Vagina (tissue), 2 donors: ENCODE measurements at places on chromosomes 7 and 10. TPM values are rescaled to one million over a fixed set of nuclear protein-coding genes. Genes with fewer than 3 reads are reported as not detected.

TMEM26 gene
- 0.25 TPM for total RNA-seq

DNA sequence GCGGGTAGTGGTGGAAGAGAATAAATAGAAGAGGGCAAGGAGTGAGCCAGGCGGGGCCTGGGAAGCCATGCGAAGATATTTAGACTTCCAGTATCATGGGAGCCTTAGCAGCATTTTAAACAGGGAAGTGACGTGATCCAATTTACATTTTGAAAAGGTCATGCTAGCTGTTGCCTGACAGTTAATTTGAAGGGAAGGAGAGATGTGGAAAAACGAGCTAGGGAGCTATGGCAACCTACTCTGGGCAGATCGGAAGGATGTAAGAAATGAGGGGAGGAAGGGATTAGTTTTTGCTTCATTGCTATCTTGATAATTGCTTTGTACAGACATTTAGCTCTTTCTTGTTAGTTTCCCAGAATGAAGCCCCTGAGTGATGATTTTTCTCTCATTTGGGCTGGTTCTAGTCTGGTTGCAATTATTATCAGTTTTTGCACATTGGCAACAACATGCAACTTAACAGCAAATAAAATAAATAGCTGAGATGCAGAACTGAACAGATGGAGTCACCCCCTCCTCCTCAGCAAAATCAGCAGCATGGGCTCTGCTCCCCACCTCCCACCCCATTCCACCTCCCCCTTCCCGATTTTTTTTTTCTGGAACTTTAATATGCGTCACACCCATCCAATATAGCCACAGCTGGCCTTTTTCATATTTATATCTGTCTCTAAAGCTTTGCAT is 13.0 kb upstream of the CALU start:
- no peak for DNase-seq
- no peak overlapping the region for H3K27ac ChIP-seq
- H3K4me1 ChIP-seq, result no peaks in the 10 kb centered on the region

DNA sequence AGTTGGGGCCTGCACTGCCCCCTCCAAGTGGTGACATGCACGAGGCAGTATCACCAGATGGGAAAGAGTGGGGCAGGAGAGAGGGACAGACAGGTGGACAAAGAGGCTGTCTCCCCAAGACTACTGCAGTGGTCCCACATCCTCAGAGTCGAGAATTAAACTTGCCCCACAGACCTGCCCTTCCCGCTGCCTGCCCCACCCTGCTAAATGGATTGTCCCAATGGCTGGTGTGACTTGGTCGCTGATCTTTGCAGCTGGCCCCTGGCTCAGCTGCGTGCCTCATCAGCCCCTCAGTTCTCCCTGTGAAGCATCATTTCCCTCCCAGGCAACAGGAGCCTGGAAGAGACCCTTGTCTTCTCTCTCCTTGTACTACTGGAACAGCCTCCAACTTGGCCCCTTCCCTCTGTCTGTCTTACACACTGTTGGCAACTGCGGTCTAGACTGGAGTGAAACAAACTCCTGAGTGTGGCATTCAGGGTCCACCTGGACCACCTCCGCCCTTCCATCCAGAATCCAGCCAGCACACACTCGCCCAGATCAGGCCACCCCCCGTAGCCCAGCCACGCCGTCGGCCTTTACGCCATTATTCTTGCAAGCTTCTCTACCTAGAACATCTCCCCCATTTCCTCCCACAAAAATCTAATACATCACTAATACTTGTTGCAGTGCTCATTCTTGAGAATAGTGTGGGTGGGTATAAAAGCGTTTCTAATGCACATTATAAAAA is 275.1 kb downstream of the CELF2 start:
- no peaks in the 10 kb centered on the region for H3K27me3 ChIP-seq
- H3K4me1 ChIP-seq, result no peaks in the 10 kb centered on the region
- H3K4me3 ChIP-seq, result no peak overlapping the region
- H3K27ac ChIP-seq, result no peak overlapping the region

DNA sequence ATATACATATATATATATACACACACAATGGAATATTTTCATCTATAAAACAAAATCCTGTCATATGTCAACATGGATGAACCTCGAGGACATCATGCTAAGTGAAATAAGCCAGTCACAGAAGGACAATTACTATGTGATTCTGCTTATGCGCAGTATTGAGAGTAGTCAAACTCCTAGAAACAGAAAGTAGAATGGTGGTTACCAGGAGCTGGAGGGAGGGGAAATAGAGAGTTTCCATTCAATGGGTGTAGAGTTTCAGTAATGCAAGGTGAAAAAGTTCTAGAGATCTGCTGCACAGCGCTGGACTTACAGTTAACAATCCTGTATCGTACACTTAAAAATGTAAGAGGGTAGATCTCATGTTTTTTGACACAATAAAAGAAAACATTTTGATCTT is 181.9 kb downstream of the CDCA7L start:
- no peak overlapping the region for H3K4me3 ChIP-seq
- no peaks in the 10 kb centered on the region for H3K27me3 ChIP-seq
- DNase-seq, result no peak
- H3K27ac ChIP-seq, result no peak overlapping the region
- no peaks in the 10 kb centered on the region for H3K36me3 ChIP-seq

DNA sequence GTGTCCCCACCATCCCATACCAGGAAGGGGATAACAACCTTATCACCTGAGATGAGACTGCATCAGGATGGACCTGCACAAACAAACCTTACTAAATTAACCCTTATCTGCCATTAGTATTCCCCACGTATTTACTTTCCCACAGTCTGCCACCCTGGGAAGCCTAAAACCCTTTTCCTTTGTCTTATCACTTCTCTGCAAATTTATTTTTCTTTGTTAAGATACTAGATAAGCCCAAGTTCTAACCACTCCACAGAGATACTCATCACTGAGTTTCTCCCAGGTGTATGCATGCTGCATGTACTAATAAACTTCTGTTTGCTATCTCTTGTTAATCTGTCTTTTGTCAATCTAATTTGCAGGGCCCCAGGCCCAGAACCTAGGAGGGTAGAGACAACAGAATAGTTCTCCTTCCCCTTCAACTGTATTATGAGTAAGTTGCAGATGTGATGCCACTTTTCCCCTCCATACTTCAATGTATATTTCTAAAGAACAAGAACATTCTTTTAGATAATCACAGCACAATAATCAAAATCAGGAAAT is 66.0 kb downstream of the ELMO1 start:
- H3K4me3 ChIP-seq, result no peak overlapping the region
- H3K4me1 ChIP-seq, result no peaks in the 10 kb centered on the region
- no peak for DNase-seq
- H3K27me3 ChIP-seq, result no peaks in the 10 kb centered on the region

GRCh38 chr10:6493521-6494441 is 86.3 kb downstream of the PRKCQ start:
- no peaks in the 10 kb centered on the region for H3K36me3 ChIP-seq
- no peak for DNase-seq
- H3K4me1 ChIP-seq, result no peaks in the 10 kb centered on the region
- no peak overlapping the region for H3K27ac ChIP-seq
- H3K4me3 ChIP-seq, result no peak overlapping the region
- no peaks in the 10 kb centered on the region for H3K27me3 ChIP-seq
